Cortex of kidney (tissue), 1 donor: ENCODE measurements at places on chromosomes 12 and 14.

DNA sequence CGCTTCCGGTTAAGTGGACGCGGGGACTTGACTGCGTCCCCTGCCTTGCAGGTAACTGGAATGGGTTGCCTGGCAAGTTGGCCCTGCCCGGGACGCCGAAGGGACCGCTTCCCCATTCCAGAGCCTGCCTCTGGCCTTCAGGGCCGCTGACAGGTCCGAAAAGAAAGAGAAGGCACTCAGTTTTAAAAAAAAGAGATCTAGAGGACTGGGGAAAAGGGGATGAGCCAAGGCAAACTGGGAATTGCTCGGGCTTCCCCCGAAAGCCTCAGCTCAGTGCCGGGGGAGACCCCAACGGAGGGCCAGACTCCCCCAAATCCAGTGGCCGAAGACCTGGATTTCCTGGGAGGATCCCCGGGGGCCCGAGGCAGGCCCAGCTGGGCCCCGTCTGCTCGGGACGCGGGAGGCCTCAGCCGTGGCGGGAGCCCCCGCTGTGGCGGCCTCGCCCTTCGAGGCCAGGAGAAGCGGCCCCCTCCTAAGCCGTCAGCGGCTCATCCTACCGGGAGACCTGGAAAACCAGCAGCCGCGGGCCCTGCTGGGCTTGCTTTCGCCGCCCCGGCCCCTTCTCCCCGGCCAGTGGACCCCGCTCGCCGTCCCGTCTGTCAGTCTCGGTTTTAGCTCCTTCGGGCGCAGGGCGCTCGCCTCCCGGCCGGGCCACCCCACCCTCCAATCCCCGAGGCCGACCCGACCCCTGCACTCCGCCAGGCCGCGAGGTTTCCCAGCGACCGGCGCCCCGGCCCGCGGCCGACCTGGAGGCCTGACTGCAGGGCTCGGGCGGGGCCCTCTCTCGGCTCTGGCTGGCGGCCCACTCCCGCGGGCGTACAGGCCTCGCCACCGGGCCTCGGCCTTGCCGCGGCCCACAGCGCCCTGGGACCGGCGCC lies 12.5 kb downstream of the OTX2 start:
- DNase-seq: no peak

DNA sequence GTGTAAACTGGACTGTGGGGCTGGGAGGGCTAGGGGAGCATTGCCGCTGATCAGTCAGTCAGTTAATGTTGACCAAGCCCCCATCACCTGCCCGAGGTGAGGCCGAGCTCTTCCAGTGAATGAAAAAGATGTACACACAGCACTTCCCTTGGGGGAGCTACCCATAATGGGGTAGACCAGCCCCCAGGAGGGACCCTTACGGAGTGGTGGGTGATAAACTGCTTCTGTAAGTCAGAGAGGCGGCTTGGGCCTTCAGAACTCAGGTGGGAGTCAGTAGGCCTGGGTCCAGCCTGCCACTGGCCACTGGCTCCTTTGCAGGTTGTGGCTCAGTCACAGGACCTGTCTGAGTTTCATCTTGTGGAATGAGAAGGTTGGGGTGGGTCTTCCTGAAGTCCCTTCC lies 43.5 kb downstream of the TSPAN9 start:
- DNase-seq: no peak

DNA sequence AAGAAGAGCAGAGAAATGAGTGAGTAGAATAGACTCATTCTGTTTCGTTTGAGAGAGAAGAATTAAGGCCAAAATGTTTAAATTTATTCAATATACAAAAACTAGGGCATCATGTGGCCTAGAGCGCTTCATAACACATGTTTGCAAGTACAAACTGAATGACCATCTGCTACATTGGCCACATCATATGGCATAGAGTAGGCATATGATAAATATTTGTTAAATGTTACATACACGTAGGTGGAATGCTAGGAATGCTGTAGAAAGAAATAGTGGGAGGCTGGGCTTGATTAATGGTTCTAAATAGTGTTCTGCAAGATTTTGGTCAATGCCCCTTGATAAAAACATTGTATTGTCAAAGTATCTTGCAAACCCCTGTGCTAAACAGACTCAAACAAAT lies 10.8 kb downstream of the MGP start:
- no peak for DNase-seq

DNA sequence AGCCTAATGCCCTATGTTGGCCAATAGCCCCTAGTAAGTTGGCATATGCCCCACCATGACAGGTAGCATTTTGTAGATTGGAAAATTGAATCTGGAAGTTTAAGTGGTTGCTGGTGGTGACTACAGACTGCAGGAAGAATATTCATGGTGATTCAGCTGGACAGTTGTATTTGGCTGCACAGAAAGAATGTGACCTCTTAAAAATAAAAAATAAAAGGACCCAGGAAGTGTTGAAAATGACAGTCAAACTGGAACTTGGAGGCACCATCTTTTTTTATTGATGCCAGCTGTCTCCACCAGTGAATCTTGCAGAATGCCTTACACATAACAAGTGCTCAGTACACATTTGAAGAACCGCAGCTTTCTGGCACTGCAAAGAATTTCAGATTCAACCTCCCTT lies 73.9 kb downstream of the PRMT8 start:
- DNase-seq: no peak

GRCh38 chr12:79908366-79908765 lies 26.5 kb downstream of the PPP1R12A start:
- DNase-seq: no peak

GRCh38 chr12:105357162-105357691 lies 26.7 kb downstream of the C12orf75 start:
- no peak for DNase-seq

DNA sequence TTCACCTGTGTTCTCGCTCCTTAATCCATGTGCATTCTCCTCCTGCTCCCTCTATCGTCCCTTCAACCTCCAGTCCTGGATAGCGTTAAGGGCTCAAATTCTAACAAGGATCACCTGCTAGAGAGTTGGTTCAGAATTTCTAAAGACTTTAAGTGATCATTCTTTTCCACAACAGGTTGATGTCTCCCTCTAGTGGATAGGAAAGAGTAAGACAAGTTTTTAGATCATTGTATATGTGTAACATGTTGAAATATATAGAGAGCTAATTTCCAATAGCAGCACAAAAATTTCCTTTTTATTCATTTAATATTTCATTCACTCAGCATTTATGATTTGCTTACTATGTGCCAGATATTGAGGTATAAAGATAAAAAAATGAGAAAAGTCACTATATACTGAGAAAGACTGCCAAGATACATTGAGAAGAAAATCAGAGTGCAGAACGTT lies 9.3 kb upstream of the ESR2 start:
- no peak for DNase-seq

GRCh38 chr14:53951627-53952303 lies 4.9 kb downstream of the BMP4 start:
- DNase-seq: no peak

DNA sequence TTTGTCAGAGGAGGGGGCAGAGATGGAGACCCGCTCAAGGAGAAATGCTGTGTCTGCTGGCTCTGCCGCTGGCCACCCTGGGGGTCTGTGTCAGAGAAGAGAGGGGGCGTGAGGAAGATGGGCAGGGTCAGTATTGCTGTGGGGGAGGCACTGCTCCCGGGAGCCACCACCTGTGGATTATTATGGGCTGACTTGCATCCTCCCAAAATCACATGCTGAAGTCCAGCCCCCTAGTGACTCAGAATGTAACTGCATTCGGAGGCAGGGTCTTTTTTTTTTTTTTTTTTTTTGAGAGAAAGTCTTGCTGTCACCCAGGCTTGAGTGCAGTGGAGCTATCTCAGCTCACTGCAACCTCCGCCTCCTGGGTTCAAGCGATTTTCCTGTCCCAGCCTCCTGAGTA lies 12.3 kb downstream of the ABCD4 start:
- no peak for DNase-seq
